Ammon's horn (tissue), 1 donor: ENCODE measurements at places on chromosomes 13 and 19.

DNA sequence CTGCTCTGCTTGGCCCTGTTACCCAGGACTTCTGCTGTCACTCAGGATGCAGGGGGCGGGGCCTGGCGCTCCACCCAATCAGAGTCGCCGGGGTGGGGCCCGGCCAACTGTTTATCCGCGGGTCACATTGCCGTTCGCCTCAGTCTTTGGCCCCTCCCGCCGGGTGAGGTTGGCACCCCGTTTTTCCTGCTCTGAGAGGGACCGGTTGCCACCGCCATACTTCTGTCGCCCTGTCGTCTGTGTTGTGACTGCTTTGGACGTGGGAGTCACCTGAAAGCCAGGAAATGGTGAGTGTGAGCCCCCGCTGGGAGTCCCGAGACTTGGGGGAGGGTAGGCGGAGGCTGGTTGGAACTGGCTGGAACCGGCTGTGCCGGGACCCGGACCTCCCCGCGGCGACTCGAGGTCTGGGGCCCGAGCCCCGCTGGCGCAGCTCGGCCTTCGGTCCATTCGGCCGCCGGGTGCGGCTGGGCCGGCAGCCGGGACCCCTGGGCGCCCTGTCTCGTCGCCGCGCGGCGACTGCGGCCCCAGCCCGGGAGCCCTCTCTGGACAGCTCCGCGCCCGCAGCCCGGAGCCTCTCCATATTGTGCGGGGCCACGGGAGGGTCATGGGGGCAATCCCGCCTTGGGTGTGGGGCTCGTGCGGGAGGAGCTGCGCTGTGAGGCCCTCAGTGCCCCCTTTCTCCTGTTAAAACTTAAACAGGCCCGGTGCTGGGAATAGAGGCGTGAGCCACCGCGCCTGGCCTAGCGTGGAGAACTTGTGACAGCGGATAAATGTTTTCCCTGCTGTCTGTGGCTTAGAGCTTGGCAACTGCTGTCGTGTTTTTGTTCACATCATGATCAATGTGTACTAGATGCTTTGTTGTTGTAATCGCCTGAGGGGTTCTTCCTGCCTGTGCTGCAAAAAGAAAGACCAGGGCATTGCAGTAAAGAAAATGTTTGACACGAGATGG, at the start of gene ZNF844:
ZNF844 (plus strand) TSS at position 142 of the 949 bp plus-strand sequence; CDS start at position 285, 143 bp downstream.
- DNase-seq = peak; percentile 97

DNA sequence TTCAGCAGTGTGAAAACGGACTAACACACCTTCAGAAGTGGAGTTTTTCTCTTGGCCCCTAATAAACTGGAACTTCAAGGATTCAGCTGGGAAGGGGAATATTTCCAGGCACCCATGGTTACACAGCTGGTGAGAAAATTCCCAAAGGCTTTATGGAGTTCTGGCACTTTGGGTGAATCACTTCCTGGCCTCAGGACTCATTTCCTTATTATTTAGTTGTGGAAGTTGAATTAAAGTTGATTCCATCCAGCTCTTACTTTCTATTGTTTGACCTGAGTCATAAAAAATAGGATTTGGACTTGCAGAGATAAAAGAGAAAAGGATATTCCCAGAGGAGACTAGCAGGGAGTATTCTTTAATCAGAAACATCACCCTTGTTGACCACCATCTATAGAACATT, 882.1 kb downstream of the UQCRFS1 start:
- no peak for DNase-seq

GRCh38 chr13:23963184-23963931, 66.1 kb upstream of the C1QTNF9B start:
- DNase-seq = no peak

GRCh38 chr19:927351-927779, 1.5 kb downstream of the ARID3A start:
- DNase-seq = no peak

- no peak for DNase-seq
Measured at GRCh38 chr13:99528547-99528946, 27.3 kb downstream of the TM9SF2 start.

GRCh38 chr13:93794197-93794885, 567.7 kb downstream of the GPC6 start:
- no peak for DNase-seq

- DNase-seq = no peak
Measured at GRCh38 chr19:48487544-48487943, 18.4 kb downstream of the CYTH2 start.

GRCh38 chr19:18915639-18916038, 3.5 kb downstream of the COPE start:
- DNase-seq = peak; percentile 89

GRCh38 chr19:14091813-14092462, 1.4 kb upstream of the SAMD1 start:
- no peak for DNase-seq

GRCh38 chr19:31300422-31300821, 48.8 kb downstream of the TSHZ3 start:
- DNase-seq = no peak

GRCh38 chr19:49441210-49441959, at the start of gene SLC17A7:
Gene SLC17A7, minus strand, starts transcription at chr19:49441527. Its CDS starts 148 bp downstream, at chr19:49441379.
- DNase-seq = no peak

DNA sequence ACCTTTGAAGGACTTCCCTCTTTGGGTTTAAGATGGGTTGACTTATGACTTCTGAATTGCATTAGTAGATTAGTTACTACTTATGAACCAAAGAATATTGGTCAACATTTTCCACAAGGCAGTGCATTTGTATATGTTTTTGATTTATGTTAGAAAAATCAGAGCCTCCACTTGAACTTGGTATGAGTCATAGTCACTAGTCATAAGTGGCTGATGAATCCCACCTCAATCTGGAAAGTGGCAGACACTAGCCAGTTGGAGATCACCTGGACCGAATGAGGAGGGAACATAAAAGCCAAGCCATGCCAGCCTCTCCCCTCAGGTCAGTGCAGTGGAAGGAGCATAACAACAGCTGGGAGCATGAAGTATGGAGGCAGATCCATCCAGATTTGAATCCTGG, 39.3 kb upstream of the SPART start:
- no peak for DNase-seq

DNA sequence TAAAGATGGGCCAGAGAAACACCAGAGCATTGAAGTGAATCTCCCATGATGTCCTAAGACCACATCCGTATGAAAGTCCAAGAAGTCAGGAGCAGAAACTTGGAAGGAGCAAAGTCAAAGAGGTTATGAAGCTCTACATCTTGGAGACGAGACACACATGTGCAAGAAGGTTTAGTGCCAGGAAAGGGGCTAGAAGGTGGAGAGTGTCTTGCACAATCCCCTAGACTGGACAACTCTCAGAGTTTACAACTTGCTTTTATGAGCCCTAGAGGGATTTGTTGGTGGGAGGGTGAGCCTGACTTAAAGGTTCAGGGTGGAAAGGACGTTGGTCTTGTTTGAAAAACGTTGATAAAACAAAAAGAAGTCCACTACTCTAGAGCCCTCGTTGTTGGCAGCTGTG, 150.6 kb downstream of the GPC6 start:
- no peak for DNase-seq

GRCh38 chr13:99174533-99175100, 26.0 kb upstream of the UBAC2 start:
- no peak for DNase-seq

- no peak for DNase-seq
Measured at GRCh38 chr19:11659612-11660011, 62.3 kb downstream of the ZNF627 start.

DNA sequence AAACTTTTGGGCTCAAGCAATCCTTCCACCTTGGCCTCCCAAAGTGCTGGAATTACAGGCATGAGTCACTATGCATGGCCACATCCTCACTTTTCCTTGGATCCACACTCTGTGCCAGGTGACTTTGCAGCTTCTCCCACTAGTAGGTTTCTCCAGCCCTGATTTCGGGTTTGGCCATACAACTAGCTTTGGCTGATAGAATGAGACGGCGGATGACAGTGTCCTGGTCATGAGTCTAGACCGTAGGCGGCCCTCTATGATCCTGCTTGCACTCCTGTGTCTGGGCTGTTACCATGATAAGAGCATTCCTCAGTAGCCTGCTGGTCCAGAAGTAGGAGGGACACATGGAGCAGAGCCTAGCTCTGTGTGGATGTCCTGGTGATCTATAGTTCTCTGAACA, 112.5 kb upstream of the KL start:
- DNase-seq = no peak

GRCh38 chr19:4391701-4392483, 8.5 kb downstream of the SH3GL1 start:
- no peak for DNase-seq

DNA sequence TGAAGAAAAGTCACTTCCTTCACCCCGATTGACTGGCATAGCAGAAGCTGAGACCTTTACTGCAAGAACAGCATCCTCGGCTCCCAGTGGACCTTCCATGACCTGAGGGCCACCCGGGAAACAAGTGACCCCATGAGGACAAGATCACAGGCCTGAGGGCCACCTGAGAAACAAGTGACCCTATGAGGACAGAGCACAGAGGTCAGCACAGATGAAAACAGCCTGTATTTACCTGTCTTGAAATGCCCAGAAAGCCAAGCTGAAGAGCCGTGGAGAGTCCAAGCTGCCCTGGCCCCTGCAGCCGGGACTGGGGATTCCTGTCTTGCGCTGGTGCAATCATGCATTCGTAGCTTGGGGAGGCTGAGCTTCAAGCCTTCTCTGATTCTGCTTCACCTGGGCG, 114.2 kb upstream of the SPACA7 start:
- no peak for DNase-seq
